ENCODE measurements at places on chromosomes 1 and 21. TPM values are rescaled to one million over a fixed set of nuclear protein-coding genes. Genes with fewer than 3 reads are reported as not detected.

Gene TAS1R1
- not detected for total RNA-seq

Gene RFX5
- 54.9 TPM for total RNA-seq

Gene ARHGEF10L
- 0.98 TPM for total RNA-seq

Gene GPR157
- 3.9 TPM for total RNA-seq

Gene ELAVL4
- total RNA-seq, result not detected

Gene CHIA
- total RNA-seq, result not detected

Gene MIXL1
- total RNA-seq, result not detected

Gene FLG2
- total RNA-seq, result not detected

Gene KHDRBS1
- total RNA-seq, result 72.8 TPM

Gene CRYBG2
- not detected for total RNA-seq

Gene MTARC2
- total RNA-seq, result 14.7 TPM

Gene MAP10
- total RNA-seq, result 2.0 TPM

Gene SMCP
- not detected for total RNA-seq

Gene RNU1-4
- under 0.01 TPM for total RNA-seq

Gene WNT4
- 1.4 TPM for total RNA-seq

Gene GCSAML
- total RNA-seq, result not detected
